ENCODE measurements at places on chromosomes 12 and 14. TPM values are rescaled to one million over a fixed set of nuclear protein-coding genes. Genes with fewer than 3 reads are reported as not detected.

Gene OAS2
- 16.2 TPM for total RNA-seq

Gene OTX2
- not detected for total RNA-seq

Gene GOLGA5
- total RNA-seq: 6.8 TPM

Gene TPH2
- total RNA-seq: not detected

Gene DPY19L2
- not detected for total RNA-seq

Gene RIPK3
- total RNA-seq: 18.1 TPM

Gene IFI27L1
- total RNA-seq: 14.1 TPM

Gene PPP1R1A
- total RNA-seq: not detected

Gene LRRC10
- not detected for total RNA-seq

Gene TAS2R31
- total RNA-seq: 1.7 TPM

Gene LPAR5
- total RNA-seq: 2.8 TPM

DNA sequence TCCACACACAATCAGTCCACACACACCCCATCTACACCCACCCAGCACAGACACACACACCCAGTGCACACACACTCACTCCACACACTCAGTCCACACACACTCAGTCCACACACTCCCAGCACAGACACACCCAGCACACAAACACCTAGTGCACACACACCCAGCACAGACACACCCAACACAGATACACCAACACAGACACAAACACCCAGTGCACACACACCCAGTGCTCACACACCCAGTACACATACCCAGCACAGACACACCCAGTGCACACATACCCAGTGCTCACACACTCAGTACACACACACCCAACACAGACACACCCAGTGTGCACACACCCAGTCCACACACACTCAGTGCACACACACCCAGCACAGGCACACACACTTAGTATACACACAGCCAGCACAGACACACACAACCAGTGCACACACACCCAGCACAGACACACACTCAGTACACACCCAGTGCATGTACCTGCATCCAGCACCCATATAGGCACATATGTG is 63.8 kb downstream of the ADGRD1 start:
- DNase-seq: no peak

DNA sequence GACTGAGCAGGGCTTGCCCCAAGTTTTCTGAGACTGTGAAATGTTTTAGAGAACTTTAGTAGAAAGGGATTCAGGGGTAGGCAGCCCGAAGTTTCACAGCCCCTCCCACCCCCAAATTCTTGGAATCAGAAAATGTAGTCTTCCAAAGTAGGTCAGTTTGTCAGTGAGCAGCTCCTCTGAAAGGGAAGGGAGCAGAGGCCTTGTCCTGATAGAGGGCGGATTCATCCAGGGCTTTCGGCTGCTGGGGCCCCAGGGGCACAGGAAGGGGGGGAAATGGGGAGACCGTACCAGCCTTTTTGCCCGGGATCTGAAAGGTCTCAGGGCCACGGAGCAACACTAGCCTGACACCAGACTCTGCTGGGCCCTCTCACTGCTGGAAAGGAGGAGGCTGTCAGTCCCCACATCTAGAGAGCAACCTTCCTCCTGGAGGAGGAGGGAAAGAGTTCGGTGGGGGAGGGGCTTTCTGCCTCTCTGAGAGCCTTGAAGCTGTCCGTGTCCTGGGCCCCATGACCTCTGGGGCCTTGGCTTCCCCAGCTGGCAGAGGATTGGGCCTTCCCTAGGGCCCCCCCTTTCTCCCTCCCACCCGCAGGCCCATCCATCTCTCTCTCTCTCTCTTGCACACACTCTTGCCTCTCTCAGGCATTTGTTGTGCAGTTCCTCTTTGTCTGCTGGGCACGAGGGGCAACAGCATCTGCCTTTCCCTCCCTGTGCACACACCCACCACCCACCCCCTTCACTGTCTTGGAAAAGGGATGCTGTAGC is at the start of gene IKZF4:
Gene IKZF4, plus strand, starts transcription at position 621 of the 762 bp plus-strand sequence. CDS start 451 bp downstream, outside the sequence.
- DNase-seq: no peak

DNA sequence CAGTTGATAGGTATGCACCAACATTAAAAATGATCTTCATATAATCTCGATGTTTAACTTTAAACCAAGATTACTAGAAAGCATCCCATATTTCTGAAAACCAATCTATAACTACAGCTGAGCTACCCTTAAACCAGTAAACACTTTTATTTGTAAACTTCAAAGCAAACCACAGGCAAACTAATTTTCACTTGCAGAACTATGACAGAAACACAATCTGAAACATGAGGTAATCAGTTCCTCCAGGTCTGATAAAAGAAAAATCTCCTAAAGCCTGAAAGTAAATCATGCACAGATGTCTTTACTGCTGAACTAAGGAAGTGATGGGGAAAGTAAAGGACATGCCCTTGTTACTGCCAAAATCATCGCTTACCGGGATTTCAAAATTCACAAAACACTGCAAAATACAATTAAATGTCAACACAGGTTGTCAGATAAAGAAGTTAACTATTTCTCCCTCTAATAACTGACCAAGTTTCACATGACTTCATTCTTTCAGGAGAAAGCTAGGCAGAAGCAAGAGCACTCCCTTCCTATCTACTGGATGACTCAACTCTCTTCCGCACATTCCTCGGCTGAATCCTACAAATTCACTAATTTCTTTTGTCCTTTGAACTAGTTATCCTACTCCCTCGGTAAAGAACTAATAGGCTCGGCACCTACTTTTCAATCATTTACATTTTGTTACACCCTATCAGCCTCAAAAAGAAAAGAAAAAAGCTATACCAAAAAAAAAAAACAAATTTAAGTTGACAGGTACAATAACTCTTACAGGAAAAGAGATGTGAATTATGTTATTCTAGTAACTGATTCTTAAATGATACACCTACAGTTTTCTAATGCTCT is 1.4 kb downstream of the EEA1 start:
- DNase-seq: no peak

GRCh38 chr12:130127532-130127911 is 34.7 kb upstream of the FZD10 start:
- DNase-seq: no peak

GRCh38 chr14:103871596-103872480 is 24.5 kb upstream of the PPP1R13B start:
- DNase-seq: peak; percentile 78

- no peak for DNase-seq
Measured at GRCh38 chr14:61113561-61114225, 132.6 kb downstream of the SLC38A6 start.

GRCh38 chr14:99972748-99973466 is 92.3 kb upstream of the EVL start:
- no peak for DNase-seq

- no peak for DNase-seq
Measured at GRCh38 chr12:68403296-68403695, 71.1 kb upstream of the MDM1 start.

DNA sequence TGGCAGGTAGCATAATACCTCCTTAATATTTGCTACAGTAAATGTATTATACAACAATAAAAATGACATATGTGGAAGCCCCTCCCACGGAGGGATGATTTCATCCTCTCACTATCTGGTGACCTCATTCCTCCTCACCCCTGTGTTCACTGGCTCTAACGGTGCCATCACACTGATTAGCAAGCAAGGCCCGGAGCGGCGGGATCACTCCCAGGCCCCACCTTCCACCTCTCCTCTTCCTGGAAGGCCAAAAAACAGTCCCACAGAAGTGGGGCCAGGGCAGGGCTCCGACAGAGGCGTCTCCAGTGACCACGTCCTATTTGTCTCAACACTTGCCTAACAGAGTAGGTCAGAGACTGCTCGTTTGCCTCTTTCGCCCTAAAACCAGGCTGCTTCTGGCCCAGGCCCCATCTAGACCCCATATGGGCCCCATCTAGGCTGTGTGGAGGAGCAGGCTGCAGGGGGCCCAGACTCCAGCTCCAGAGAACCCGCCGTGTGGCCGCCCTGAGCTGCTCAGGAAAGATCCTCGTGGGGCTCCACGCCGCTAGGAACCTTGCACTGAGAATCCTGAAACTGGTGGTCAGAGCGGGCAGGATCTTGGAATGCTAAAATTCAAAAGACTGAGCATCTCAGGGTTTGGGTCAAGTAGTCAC is 3.7 kb downstream of the SELPLG start:
- peak; percentile 81 for DNase-seq

GRCh38 chr12:90174198-90174510 is 465.5 kb upstream of the ATP2B1 start:
- no peak for DNase-seq

DNA sequence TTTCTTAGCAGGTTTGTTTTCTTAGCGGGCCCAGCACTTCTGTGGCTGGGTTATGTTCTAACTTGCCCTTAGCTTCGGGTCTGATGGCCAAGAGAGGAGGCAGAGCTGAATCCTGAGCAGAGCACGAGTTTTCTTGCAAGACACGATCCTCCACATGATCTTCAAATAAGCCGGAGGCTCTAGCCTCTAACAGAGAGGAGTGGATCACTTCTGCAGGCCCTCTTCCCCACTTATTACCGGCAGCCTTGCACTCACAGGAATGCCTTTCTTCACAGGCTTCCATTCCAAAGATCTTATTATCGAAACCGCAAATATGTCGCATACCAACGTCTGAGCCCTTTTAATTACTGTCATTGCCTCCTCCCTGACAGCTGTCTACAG is 79.5 kb downstream of the SINHCAF start:
- DNase-seq: no peak

DNA sequence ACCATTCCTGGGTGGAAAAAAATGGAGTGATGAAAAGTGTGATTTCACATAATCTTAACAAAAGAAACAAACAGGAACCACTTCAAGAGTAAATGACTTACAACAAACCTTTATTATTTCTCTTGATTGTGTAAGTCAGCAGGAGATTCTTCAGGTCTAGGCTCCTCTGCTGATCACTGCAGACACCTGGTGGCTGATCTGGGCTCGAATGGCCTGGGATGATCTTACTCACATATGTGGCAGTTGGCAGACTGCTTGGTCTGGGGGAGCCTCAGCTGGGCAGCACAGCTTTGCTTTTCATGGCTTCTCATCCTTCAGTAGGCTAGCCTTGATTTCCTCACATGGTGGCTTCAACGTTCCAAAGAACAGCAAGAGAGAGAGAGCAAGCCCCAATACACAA is 215.4 kb upstream of the PRICKLE1 start:
- DNase-seq: no peak

GRCh38 chr12:72511906-72512305 is 239.7 kb downstream of the TRHDE start:
- DNase-seq: no peak

DNA sequence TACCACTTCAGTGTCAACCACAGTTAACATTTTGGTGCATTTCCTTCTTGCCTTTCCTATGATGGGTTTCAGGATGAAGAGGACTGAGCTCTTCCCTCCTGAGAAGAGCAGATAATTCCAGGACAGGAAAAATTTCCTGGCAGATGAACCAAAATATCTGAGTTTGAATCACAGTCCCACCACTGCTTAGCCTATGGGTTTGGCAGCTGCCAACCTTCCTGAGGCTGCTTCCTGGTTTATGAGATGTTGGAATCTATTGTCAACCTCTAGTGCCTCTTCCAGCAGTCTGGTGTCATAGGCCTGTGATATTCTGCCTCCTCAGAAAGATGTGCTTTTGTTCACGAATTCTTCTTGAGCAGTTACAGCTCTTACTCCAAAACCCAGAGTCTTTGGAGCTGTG is 197.4 kb upstream of the FRMD6 start:
- no peak for DNase-seq

DNA sequence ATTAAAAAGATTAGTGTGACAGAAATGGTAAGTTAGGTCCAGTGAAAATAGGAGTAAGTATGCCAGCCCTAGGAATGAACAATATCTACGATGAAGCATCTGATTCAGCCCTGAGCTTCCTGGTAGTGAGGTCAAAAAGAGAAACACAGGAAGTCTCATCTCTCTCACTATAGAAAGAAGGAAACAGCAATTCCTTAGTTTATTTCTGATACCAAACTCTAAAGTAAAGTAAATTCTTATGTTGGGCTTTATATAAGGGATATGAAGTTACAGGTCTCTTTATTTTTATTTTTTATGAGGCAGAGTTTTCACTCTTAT is 76.7 kb upstream of the RFLNA start:
- no peak for DNase-seq

- no peak for DNase-seq
Measured at GRCh38 chr14:51574009-51574408, 77.7 kb upstream of the FRMD6 start.

DNA sequence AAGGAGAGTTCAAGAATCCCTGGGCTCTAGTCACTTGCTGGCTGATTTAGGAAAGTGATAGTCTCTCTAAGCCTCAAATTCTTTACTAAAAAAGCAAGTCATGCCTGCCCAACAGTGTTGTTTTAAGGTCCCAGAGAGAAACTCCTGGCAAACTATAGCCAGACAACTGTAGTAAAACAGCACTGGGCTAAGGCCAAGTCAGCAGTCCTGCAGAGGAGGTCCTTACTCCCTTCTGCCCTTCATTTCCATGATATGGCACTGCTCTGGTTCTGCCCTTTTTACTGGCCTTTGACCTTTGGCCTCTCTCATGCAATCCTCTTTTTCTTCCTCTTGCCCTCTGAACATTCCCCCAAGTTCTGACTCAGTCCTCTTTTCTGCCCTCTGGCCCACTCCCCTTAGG is 74.9 kb downstream of the VWF start:
- DNase-seq: no peak

DNA sequence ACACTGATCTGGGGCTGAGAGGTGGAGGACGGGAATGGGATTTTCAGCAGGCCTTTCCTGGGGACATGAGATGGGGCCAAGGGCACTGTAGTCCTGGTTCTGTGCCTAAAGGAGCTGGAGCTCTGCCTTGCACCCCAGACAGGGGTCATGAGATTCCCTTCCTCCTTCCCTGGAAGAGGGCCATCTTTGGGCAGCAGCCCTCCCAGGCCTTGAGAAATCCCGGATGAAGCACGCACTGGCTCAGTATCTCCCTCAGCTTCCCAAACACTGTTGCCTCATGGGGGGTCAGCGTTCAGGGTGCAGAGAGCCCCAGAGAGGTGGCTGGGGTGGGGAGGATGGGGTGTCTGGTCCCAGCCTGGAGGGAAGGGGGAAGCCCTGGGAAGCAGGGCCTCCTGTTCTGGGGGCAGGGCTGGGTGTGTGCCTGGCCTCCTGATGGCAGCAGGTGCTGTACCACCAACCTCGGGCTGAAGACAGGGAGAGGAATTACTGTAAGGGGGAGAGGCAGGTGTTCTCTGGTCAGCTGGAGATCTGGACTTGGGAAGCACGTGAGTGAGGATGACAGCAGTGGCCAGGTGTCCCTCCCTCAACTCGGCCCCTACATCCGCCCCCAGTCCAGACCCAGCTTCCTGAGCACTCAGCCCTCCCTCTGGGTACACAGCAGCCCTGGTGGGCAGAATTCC is 8.4 kb upstream of the NR4A1 start:
- no peak for DNase-seq

DNA sequence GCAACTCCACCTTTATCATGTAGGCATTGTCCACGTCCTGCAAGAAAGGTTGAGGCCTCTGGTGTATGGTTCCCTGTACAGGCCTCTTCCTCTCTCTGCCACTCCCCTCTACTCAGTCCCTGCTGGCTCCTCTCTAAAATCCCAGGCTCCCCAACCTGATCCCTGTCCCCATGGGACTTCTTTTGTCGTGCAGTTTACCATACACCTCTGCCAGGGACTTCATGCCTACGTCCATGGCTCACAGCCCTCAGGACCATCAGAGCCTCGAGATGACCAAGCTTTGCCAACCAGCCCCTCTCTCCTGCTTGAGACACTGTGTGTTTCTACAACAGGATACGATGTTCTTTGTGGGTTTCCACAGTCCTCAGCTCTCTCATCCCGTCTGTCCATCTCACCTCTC is 2.9 kb downstream of the KRT2 start:
- DNase-seq: no peak
